ENCODE measurements at places on chromosomes 4 and X.

DNA sequence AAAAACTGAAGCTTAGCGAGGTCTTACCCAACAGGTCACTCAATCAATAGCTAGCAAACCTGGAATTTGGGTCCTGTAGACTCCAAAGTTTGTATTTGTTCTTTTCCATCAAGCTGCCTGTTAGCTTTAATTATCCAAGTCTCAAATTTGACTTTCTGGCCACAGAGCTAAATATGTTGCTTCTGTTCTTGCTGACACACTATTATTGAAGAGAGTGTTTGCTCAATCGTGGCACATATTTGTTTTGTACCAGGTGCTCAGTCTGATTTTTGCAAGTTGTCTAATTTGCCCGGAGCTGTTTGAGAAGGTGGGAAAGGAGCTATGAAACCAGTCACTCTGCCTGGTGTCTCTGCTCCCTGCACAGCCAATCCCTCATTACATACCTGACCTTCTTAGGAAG, 41.7 kb upstream of the FRMD7 start:
- DNase-seq = no peak

GRCh38 chr4:183242291-183242690, 77.8 kb downstream of the CLDN22 start:
- DNase-seq = no peak

DNA sequence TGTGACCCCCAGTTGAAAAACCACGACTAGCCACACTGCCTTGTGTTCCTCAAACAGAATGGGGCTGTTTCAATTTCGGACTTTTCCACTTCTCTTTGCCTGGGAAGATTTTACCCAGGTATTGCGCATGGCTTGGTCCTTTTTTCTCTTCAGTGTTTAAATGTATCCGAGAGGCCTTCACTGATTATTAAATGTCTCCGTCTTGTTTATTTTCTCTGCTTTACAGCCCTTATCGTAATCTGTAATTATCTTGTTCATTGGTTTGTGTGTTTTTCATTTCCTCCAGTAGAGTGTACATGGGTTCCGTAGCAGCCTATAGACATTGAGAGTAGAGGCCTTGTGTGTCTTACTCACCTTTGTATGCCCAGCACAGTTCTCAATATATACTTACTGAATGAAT, 2.4 kb downstream of the MOSPD2 start:
- DNase-seq = no peak

DNA sequence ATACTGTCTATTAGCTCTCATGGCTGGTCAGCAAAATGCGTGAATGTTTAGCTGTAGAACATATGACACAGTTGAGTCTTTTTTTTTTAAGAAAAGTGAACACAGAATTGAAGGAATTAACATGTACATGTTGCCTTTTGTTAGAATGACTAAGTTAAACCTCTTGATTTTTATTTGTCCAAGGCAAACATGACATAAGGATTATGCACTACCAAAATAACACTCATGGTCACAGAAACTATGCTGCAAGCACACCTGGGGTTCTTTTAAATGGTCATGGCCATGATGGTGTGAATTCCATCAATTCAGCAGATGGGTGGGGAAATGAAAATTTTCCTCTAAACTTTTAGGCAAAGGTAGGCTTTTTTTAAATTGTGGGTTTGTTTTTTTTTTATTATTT, 80.1 kb upstream of the CXCL13 start:
- DNase-seq = no peak

DNA sequence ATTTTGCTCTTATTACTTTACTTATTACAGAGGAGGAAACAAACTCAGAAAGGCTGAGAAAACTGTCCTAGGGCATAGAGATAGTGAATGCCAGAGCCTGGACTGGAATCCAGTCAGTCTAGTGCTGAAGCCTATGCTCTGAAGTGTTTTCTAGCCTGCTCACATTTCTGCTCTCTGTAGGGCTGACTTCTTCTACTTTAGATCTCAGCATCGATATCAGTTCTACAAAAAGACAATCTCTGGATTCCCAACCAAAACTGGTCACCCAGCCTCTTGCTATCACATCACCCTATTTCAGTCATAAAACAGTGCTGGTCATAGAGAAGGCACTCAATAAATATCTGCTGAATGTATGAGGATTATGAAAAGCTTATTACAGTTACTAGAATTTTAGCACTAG, 87.2 kb downstream of the FAM13A start:
- no peak for DNase-seq

DNA sequence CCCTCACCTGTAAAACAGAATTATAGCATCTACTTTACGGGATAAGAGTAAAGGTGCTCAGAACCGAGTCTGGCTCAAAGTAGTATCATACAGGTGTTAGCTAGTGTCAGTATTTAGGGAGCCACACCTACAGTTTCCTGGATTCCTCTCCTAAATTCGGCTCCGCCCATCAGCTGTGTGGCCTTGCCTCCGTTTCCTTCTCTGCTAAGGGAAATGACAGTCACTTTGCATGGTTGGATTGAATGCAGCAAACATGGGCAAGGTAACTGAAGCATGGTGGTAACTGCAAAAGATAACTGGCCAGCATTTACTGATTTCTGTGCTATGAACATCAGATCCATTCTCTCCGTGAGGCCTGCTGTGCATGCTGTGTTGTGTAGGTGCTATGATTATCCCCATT, 2.8 kb downstream of the PPP1R3F start:
- DNase-seq = no peak

GRCh38 chr4:80922941-80923340, 107.6 kb upstream of the BMP3 start:
- no peak for DNase-seq

DNA sequence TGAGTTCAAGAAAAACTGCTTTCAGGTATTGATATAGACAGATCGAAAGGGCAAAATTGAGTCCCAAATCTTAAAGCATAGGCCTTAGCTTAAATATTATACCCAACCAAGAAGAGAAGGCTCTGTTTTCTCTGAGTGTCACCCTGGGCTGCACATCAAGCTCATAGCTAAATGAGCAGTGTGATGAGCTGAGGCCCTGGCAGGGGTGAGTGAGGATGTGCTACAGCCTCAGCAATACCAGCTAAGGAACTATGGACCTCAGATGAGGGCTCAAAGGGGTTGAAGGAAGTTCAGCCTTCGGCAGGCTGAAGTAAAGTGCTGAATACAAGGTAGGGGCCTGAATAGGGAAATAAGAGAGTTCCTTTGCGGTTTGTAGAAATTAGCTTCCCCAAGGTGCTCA, 79.3 kb downstream of the FAM114A1 start:
- no peak for DNase-seq

DNA sequence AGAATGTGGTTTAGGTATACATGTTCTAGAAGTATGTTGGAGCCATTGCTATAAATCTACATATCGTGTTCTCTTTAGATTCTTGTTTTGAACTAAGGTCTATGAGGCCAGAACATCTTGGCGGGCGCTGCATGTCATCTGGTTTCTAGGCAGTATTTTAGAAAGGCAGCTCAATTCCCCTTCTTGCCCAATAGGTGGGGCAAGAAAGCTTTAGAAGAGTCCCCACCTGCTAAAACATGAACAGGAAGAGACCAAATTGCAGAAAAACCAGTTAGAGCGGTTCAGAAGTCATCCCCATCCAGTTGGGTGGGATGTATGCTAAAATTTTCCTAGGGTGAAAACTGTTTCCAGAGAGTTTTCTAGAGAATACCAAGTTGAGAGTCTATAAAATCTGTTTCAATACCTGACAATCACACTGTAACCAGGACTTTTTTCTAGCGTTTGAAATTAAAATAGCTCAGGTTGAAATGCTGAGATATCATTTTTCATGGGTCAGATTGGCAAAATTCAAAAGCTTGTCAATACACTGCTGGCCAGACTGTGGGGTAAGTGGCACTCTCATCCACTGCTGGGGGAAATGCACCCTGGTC, 17.5 kb upstream of the SH3KBP1 start:
- peak; percentile 61 for DNase-seq

DNA sequence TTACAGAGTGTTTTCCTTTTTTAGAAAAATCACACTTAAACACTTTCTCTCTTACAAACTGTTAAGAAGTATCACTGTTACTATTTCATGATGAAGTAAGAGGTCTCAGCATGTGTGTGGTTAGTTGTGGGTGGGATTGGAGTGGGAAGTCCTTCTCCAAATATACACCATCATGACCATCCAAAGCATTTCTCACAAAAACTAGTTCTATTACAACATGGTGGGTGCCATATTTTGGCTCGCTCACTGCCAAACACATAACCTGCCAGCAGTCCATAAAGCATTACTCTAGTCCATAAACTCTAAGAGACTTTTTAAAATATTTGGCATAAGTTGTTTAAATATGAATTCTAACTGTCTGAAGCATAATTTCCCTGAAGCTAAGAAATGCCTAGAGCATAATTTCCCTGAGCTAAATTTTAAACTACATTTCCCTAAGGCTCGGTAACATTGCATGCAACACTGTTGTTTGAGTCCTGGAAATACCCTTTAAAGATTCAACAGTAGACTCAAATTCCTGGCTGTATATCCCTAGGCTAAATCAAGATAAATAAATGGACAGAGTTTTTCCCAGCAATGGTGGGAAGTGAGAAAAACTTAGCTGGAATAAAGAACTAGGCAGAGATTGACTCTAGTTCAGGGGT, 415.0 kb upstream of the INTU start:
- no peak for DNase-seq

DNA sequence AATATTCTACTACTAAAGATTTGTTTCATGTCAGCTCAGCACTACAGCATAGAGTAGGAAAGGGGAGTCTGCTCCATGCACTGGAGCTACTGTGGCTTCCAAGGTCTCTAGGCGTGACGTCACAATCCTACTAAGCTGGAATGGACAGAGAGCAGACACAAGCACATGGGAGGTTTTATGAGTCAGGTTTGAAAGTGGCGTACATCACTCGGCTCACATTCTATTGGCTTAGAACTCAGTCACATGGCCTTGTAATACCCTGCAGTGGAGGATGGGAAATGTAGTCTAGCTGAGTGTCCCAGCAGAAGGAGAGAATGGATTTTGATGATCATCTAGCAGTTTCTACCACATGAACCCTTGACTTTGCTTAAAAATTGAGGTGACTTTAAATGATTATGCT, 624.8 kb upstream of the ATOH1 start:
- DNase-seq = no peak

- no peak for DNase-seq
These were observed 99.5 kb downstream of the EFHC2 start for GRCh38 chrX:44244008-44244407.

DNA sequence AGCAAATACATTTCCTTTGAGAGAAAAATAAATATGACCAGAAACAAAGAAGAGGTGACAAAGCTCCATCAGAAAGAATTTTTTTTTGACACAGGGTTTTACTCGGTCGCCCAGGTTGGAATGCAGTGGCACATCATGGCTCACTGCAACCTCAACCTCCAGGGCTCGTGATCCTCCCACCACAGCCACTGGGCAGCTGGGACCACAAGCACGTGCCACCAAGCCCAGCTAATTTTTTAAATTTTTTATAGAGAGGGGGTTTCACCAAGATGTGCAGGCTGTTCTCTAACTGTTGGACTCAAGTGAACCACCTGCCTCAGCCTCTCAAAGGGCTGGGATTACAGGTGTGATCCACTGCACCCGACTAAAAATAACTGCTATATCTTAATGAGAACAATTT, 10.3 kb downstream of the ADH5 start:
- DNase-seq = no peak

DNA sequence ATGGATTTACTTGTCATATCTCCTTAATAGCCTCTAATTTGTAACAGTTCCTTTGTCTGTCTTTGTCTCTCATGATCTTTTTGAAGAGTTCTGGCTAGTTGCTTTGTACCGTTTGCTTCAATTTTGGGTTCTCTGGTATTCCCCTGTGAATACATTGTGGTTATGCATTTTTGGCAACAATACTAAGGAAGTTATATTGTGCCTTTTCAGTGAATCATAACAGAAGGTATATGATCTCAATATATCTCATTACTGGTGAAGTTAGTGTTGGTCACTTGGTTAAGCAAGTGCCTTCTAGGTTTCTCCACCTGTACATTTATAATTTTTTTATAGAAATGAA, 48.6 kb downstream of the DCLK2 start:
- DNase-seq = no peak

DNA sequence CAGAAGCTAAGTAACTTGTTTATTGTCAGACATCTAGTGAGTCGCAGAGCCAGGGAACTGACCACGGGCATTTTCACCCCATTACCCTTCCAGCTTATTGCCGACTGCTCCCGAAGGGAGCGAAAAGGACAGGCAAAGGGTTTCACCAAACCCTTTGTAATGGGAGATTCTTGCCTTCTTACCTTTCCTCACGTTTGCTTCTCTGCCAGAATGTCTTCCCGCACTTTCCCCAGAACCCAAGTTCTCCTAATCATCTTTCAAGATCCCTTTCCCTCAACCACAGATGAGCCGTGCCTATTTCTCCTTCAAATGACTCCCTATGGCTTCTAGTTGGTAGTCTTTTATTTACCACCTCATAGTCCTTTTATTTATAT, 520 bp upstream of the SRP72 start:
- peak; percentile 5 for DNase-seq

DNA sequence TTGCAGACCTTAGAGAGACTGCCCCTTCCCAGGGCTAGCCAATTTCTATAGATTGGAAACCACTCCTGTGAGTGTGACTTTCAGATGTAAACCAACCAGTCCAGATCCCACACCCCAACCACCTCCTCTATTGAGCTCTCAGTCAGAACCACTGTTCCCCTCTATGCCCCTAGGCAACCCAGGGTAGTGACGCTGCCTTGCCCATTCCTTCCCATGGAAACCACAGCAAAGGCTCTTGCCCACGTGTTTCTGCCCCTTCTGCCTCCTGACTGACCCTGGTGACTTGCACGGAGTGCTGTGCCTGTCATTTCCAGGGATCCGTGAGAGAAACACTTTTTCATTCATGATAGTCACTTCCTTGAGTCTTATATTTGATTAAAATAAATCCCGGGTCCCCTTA, 32.4 kb downstream of the CYTL1 start:
- no peak for DNase-seq

GRCh38 chrX:25011589-25012432, 4.0 kb downstream of the ARX start:
- DNase-seq = no peak

- DNase-seq = no peak
These were observed 57.7 kb upstream of the S100G start for GRCh38 chrX:16592194-16592770.

- peak; percentile 90 for DNase-seq
These were observed 25.0 kb downstream of the TACC3 start for GRCh38 chr4:1746265-1746691.

- no peak for DNase-seq
These were observed 251.0 kb downstream of the KCNIP4 start for GRCh38 chr4:21697583-21697982.

GRCh38 chr4:18404642-18405041, 383.1 kb upstream of the LCORL start:
- no peak for DNase-seq

DNA sequence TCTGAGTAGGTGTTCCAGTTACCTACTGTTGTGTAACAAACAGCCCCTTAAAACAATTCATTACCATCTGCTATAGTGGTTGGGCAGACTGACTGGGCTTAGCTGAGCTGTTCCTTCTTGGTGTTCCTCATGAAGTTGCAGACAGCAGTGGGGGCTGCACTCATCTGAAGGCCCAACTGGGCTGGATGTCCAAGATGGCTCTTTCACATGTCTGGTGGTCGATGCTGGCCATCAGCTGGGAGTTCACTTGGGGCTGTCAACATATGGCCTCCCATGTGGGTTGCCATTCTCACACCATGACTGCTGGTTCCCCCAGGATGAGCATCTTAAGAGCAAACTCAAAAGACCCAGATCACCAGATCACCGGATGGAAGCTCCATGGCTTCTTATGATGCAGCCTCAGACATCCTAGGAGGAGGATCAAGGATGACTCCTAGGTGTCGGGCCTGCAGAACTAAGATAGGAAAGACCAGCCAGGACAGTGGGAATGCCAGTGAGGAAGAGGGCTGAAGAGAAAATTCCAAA, 34.3 kb upstream of the PPP2R2C start:
- DNase-seq = no peak

- DNase-seq = no peak
These were observed 2042.2 kb downstream of the ARAP2 start for GRCh38 chr4:34202154-34202553.
